ENCODE measurements at places on chromosomes 2 and 18. TPM values are rescaled to one million over a fixed set of nuclear protein-coding genes. Genes with fewer than 3 reads are reported as not detected.

Gene SPEG
- 24.9 TPM for total RNA-seq

Gene PFN4
- 0.56 TPM for total RNA-seq

Gene TSPYL6
- total RNA-seq, result not detected

Gene FHOD3
- 12.7 TPM for total RNA-seq

Gene FOXI3
- 0.04 TPM for total RNA-seq

Gene SF3B1
- 128 TPM for total RNA-seq

GRCh38 chr2:162126527-162126926, 25.5 kb downstream of the GCG start:
- DNase-seq, result no peak

DNA sequence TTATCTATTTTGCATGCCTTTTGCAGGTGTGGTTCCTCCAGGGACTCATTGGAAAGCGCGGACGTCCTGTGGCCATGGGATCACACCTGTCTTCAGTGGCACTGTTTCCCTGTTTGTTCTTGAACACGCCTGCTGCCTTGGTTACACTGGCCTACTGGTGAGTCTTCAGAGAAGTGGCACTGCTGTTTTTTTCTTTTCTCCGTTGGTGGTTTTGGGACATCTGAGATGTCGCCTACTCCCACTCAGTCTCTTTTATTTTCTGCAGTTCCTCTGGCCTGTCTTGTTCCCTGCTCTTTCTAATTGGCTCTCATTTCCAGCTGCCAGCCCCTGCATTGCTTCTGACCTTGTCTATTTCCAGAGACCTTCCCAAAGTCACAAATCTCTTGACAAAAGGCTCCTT, 35.7 kb upstream of the POU3F3 start:
- no peak for DNase-seq

DNA sequence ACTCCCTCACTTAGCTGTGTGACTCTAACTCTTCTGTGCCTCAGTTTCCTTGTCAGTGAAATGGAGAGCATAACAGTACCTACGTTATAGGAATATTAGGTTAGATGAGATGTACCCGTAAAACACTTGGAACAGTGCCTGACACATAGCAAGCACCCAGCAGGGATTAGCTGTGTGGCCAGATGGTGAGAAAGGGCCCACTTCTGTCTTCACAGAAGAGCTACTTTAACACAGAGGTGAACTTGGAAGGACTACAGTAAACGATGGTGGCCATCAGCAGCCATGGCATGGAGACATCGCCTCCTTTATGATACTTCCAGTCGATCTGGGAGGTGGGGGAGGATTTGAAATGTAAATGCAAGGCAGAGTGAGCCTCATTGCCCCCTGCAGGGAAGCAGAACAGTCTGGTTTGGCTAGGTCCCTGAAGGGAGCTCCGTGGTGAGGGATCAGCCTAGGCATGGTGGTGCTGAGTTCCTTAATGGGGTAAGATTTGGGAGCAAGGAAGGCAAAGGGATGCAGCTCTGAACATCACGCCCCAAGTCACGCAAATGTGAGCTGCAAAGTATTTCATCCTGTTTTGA, 101.7 kb upstream of the ALPP start:
- no peak for DNase-seq

DNA sequence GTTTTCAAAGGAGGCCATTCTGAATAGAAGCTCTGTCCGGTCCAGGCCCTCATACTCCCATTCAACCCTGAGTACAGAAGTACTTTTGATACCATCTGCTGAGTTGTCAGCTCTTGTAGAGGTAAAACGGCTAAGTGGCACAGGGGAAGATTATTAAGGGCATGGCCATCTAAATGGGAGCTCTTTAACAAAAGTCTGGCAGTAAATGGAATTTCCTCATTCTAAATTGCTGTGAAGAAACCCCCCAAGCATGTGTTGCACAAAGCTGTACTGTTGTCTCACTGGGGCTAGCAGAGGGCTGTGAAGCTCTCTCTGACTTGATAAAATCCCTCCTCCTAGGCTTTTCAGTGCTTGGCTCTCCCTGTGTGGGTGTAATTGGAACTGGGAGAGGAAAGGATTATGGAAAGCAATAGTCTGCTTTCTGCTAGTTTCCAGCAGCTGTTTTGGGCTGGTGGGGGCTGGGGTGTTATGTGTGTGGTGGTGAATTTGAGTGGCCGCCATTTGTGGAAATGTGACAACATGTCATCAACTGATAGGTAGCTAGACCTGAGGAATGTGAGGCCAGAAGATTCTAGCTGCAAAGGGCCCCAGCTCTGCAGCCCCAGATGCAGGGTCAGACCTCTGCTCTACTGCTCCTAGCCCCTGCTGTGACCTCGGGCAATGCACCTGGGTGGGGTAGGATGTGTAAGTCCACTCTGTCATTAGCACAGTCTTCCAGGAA, 65.1 kb downstream of the MAP4K4 start:
- DNase-seq, result no peak

GRCh38 chr18:10499230-10499629, 26.6 kb upstream of the NAPG start:
- DNase-seq, result no peak

GRCh38 chr2:137157851-137158250, 392.5 kb downstream of the THSD7B start:
- no peak for DNase-seq

- DNase-seq, result no peak
Observed at GRCh38 chr2:3745920-3746319, 42.5 kb downstream of the DCDC2C start.

GRCh38 chr2:59413751-59414570, 1139.5 kb downstream of the BCL11A start:
- no peak for DNase-seq

DNA sequence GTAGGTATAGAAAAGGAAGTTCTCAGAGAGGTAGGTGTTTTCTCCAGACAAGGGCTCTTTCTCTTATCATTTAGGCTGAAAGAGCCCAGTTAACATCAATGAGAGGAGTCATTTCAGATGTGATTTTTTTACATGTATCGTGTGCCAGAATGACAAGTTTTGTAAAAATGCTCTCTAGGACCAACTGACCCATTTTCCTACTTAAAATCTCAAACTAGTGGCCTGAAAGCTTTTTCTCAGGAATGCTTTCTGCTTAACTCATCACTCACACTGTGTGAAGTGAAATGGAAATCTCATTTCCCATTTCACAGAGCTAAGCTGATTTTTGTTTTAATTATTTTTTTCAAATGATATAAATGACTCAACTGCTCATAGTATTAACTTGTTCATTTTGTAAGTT, 128.7 kb upstream of the CYP26B1 start:
- DNase-seq, result no peak

DNA sequence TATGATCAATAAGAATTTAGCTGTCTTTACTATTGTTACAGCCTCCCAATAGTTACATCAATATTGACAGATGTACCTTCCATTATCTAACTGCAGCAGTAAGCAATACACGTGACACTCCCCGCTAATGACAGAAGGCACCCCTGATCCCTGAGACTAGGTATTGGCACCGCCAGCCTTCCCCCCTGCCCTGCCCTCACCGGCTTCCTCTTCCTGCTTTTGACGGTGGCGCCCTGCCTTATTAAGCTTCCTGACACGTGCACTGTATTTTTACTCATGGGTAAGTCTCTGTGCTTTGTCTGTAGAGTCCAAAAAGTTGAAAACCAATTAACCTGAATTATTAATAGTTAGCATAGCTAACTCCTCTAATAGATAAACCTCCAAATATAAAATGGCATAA, 223.5 kb downstream of the EIPR1 start:
- DNase-seq, result no peak
